M059J (cell line): ENCODE measurements at places on chromosomes 2 and 18.

GRCh38 chr2:96329456-96329855, 4.3 kb downstream of the ITPRIPL1 start:
- peak; percentile 89 for DNase-seq

DNA sequence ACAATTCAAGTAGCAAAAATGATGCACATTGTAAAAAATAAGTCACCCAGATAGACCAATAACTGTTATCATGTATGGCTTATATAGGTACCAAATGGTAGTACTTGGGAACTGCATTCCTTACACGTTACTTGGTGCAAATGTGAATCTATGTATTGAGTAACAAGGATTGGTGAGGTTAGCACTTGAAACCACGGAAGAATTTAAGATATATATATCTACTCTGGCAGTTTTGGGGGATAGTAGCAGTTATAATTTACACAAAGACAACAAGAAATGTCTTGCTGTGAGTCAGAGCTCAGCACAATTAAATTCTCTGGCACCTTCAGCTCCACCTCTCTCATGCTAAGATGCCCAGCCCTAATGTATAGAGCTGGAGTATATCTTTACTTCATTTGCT, 359.4 kb upstream of the RAB12 start:
- DNase-seq: no peak

DNA sequence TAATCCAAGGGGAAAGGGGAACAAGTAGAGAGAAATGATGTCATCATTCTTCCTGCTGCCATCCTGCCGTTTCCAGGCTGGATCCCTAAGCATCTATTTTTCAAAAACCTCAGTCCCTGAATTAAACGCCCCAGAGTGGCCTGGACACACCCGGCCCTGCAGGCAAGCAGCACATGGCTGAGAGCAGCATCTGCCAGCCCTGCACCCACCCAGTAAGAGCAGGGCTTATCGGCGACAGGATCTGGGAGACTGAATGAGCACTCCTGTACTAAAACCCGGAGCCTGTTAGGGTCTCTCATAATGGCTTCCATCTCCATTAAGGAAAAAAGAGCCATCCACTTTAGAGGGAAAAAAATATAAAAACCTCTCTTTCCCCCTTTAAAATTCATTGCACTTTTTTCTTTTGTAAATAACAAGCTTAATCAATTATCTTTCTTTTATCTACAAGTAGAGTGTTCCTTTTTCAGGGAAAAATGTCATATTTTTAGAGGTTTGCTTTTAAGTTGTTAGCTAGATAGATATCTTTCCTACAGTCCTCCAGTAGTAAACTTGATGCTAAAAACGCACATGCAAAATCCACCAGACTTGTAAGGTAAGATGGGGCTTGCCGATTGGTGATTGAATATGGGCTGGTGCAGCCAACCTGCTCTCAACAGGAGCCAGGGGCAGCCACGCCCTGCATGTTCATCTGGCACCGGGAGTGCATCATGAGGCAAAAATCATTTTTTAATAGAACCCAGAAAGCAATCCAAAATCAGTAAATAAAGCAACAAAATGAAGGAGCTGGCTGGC, 457.8 kb downstream of the EIPR1 start:
- no peak for DNase-seq

DNA sequence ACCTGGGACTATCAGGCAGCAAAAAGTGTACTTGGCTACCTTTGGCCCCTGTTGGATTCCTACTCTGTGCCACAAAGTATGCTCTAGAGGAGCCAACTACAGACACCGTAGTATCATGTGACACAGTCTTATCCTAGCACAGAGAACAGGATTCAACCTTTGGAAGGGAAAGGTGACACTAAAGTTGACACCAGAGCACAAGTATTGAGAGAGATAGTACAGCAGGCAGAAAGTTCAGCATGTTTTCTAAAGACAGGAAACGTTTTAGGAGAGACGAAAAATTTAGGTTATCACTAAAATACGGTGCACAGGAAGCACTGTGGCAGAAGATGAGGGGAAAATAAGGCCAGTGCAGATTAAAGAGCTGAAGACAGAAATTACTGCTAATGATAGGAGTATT, 18.6 kb downstream of the SMAD2 start:
- no peak for DNase-seq

DNA sequence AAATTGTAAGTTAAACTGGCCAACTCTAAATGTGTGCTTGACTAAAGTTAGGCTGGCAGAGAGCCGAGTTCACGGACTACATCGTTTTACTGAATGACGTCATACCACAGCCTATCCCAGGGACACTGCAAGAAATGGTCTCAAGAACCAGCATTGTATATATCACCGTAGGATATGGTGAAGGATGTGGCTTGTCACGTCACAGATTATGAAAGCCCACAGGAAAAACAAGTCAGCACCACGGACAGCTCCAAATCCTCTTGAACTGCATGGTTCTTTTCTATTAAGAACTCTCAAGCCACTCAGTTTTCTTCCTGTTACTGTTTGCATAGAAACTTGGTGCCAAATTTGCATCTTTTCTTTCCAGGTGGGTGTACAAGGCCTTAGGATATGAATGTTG, 85.1 kb upstream of the ACAA2 start:
- DNase-seq: peak; percentile 72

GRCh38 chr2:15732341-15733077, 140.8 kb downstream of the DDX1 start:
- no peak for DNase-seq

DNA sequence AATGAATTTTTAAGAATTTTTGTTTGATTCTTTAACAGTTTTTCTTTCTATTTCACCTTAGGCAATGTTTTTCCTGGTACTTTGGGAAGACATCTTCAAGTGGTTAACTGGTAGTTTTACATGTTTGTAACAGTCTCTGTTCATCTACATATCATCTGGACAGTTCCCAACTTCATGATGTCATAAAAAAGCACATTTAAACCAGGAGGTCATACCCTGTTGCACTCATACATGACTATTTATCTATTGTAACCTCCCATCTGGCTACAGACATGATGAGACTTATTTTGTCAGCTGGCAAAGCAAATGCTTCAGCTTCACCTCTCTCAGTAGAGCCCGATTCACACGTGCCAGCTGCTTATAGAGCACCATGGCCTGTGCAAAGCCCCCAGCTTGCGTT, 99.8 kb upstream of the YPEL5 start:
- no peak for DNase-seq

- no peak for DNase-seq
These were observed 291.9 kb upstream of the TRIB2 start for GRCh38 chr2:12424809-12425208.

DNA sequence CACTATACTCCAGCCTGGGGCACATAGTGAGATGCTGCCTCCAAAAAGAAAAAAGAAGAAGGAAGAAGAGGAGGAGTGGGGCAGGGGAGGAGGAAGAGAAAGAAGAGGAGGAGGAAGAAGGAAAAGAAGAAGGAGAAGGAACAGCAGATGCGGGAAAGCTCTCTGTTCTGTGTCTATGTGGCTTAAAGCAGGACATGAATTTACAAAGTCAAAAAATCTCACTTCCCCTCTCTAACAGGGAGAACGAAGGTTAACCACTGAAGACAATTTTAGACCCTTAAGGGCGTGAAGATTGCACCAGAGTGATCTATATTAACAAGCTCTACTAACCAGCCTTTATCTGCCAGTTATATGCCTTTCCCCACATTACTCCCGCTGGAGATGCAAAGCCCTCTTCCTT, 258.9 kb downstream of the METTL4 start:
- DNase-seq: no peak

DNA sequence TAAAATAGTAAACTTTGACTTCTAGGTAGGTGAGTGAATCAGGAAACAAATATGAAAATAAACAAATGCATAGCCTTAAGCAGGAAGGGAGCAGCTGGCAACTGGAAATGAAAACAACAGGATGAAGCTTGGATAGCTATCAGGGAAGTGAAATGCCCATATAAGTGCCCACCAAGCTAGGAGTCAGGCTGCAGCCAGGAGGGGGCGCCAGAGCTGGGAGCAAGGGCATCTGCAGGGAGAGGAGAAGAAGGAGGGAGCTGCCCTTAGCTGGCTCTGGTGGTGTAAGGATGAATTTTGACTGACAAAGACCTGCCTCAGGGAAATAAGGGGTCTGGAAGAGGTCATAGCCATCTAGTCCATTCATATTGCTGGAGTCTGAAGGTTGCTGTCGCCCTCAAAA, 298.3 kb downstream of the TDRD15 start:
- peak; percentile 60 for DNase-seq

DNA sequence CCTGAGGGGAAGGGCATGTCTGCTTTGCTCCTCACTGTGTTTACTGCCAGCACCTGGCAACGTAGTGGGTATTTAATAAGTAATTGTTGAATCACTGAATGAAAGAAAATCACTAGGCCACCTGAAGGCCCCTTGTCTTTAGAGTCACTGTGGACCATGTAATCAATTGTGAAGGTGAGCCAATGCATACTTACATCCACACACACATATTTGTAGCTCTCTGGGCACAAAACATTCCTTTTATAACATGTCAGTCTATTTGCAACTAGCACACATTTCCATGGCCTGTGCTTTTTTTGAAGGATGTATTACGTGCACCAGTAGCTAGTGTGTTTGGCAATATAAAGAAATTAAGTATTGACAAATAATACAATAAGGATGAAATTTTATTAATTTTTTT, 11.2 kb downstream of the ATP8B1 start:
- no peak for DNase-seq

DNA sequence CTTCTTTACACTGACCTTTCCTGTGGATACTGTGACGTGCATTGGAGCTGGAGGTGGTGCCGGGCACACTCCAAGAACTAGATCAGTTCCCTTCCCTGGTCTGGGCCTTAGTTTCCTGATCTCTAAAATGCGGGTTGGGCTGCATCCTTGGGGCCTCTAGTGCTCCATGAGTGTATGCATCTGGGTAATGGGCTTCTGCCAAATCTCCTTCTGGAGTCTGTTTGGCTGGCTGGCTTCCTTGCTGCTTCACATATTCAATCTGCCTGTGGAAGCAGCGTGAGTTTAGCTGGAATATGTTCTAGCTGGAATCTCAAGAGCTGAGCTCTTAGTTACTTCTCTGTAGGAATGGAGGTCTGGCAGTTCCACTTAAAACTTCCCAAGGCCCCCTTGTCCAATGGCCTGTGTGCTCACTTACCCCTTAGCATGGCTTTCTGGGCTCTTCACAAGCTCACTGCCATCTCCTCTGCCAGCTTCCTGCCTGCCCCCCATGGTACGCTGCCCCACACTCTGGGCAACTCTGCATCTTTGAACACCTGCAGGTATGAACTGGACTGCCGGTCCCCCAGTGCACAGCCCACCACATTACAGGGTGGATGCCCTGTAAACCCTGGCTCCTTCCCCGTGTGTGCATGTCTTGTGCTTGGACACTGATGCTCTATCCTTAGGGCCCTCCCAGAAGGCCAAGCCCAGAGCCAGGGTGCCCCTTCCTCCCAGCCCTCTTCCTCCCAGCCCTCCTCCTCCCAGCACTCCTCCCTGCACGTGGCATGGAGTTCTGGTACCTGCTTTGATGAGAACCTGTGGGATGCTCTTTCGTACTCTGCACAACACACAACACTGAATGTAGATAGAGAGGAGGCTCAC, 103.6 kb upstream of the SMAD2 start:
- DNase-seq: no peak

DNA sequence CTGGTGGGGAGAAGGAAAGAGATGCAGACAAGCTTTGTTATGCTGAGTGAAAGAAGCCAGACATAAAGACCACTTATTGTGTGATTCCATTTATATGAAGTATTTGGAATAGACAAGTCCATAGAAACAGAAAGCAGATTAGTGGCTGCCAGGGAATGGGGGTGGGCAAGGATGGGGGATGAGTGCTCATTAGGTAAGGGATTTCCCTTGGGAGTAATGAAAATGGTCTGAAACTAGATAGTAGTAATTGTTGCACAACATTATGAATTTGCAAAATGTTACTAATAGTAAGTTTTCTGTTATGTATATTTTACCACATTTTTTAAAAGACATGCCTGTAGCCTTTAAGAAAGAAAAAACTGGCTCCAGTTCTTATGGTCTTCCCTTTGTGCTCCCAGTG, 154.9 kb downstream of the LNPK start:
- no peak for DNase-seq

- DNase-seq: no peak
These were observed 357.7 kb upstream of the SPRED2 start for GRCh38 chr2:65789923-65790675.

DNA sequence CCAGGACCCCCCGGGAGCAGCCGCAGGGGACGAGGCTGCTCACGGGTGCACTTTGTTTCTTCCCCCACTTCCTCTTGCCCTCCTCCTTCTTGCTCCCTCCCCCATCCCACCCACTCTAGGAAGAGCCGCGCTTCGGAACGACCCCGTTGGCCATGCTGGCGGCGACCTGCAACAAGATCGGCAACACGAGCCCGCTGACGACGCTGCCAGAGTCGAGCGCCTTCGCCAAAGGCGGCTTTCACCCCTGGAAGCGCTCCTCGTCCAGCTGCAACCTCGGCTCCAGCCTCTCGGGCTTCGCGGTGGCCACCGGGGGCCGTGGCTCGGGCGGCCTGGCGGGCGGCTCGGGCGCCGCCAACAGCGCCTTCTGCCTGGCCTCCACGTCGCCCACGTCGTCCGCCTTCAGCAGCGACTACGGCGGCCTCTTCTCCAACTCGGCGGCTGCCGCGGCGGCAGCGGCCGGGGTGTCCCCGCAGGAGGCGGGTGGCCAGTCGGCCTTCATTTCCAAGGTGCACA, 1.3 kb downstream of the SP9 start:
- peak; percentile 65 for DNase-seq

DNA sequence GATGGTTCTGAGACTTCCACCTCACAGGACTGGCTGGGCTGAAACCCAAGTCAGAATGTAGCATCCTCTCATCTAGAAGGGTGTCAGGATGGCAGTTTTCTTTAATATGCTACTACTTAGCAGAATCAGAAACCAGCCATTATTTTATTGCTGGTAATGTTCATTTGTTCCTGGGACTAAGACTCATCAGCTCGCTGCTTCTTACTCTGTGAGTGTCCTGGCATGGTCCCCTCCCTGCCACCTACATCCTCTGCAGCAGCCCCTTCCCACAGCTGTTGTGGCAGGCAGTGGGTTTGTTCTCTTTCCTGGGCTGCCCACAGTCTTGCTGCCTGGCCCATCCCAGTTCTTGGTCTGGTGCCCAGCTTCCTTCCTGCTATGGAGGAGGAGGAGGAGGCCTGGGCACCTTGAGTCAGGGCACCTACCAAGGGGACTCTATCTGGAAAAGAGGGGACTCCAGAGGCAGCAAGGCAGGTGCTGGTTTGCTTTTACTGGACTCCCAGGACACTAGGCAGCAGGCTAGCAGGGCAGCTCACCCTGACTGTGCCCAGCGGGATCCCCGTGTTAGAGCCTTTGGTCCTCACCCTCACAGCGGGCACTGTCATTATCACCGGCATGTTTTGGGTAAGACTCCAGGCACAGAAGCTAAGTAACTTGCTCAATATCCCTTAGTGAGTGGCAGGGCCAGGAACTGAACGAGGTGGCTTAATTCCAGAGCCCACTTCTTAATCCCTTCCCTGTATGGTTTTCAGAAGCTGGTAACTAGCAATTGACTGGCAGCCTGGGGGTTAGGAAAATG, 62.1 kb downstream of the LRRFIP1 start:
- peak; percentile 56 for DNase-seq

DNA sequence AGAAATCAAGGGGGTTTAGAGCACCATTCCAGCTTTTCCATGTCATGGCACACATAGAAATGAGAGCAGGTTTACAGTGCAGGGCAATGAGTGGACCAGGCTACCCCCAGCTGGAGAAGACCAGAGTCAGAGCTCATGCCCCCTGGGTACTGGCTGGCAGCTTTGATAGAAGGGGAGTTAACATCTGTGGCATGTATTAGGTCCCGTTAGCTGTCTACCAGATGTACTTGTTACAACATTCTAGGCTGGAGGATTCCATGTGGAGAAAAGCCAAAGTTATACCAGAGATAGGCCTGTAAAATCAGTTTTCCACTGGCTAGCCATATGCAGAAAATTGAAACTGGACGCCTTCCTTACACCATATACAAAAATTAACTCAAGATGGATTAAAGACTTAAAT, 109.2 kb downstream of the CCDC85A start:
- DNase-seq: no peak
